Suprapubic skin (tissue), 4 donors: ENCODE measurements at places on chromosomes 11 and 22.

- no peak for DNase-seq
Observed at GRCh38 chr22:17724241-17724640, 50.0 kb downstream of the BID start.

GRCh38 chr11:120674542-120674941 lies 163.0 kb downstream of the GRIK4 start:
- DNase-seq = no peak

- DNase-seq = no peak
Observed at GRCh38 chr11:124143034-124143433, 27.8 kb downstream of the VWA5A start.

DNA sequence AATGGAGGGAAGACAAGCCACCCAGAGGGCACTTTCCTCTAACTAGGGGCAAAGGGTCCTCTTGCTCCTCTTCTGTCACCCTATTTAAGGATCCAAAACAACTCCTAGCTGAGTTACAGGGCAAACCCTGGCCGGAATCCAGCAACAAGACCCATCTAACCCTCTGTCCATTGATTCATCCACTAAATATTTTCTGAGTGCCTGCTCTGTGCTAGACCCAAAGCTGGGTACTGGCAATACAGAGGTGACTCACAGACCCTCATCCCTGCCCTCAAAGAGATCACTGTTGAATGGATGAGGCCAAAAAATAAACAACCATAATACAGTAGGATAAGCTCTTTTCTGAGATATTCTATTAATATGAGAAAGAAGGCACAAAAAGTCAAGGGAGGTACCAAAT lies 4.3 kb upstream of the GALNT18 start:
- DNase-seq = no peak

- no peak for DNase-seq
Observed at GRCh38 chr11:70034740-70035365, 43.3 kb upstream of the ANO1 start.

DNA sequence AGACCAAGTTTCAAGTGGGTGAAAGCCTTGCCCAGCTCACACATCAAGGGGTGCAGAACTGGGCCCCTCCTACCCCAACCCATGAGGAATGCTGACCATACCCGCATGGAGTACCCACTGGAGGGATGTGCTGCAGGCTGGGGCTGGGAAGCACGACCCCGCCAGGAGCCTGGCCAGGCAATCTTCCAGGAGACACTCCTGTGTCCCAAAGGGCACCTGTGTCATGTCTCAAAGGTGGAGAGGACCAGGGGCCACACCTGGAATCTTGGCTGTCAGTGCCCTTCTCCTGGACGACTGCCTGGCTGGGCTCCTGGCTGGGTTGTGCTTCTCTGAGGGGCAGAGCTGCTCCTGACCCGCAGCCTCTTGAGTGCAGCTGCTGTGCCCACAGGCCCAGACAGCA lies 6.7 kb downstream of the ARAP1 start:
- DNase-seq = no peak

- DNase-seq = no peak
Observed at GRCh38 chr11:128341280-128342248, 245.8 kb downstream of the ETS1 start.

DNA sequence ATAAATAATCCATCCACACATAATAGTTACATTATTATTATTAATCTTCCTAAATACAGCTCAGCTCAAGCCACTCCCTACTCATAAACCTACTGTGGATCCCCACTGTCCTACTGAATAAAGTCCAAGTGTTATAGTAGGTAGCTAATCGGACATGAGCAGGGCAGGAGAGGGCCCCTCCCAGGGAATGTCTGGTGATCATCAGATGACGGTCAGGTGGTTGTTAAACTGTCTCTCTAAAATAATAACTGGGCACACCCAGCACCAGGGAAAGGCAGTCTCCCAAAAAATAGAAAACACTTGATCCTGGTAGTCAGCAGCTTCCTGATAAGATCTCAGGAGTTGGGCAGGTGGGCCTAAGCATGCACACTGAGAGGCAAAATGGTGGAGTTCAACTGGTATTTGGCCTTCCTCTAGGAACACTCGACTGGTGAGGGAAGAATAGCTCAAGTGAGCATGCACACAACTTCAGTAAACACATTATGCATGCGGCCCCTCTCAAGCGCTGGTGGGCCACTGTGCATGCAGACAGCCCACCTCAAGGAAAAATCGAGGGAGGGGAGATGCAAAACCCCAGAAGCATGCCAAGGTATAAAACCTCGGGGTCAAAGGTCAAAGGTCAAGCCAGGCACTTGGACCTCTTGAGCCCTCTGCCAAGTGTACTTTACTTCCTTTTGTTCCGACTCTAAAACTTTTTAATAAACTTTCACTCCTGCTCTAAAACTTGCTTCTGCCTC lies 65.0 kb downstream of the LRRC32 start:
- DNase-seq = peak; percentile 69

- peak; percentile 96 for DNase-seq
Observed at GRCh38 chr22:43187171-43188099, 501 bp upstream of the TTLL12 start.

GRCh38 chr22:23074451-23074850 lies 4.1 kb downstream of the GNAZ start:
- no peak for DNase-seq

- DNase-seq = no peak
Observed at GRCh38 chr22:35454416-35455054, 54.6 kb downstream of the MCM5 start.

DNA sequence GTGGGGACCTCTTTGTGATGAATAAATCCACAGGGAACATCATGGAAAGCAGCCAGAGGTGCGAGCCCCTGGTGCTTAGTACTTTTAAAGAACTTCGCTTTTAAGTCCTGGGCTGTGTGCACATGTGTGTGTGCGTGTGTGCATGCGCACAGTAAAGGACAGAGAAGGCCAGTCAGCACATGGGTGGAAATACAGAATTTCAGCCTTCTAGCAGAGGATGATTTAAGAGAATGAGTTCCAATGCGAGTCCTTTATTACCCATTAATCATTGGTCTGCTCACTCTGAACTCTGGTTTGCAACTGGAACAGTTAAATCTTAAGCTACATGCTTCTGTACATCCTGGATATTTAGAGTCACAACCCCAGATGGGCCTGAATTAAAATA lies 18.9 kb downstream of the TEAD1 start:
- DNase-seq = no peak
